Activated CD8-positive, alpha-beta memory T cell treated with anti-CD3 and anti-CD28 coated beads, Interleukin-2, amount 50 U/mL, for 48 hours (primary cell): ENCODE measurements at places on chromosomes 16 and 17.

- DNase-seq: peak; percentile 51
These were observed 9.9 kb downstream of the TSPOAP1 start for GRCh38 chr17:58318627-58319172.

GRCh38 chr17:76139801-76140660, 1.0 kb downstream of the FOXJ1 start:
- DNase-seq: peak; percentile 72

DNA sequence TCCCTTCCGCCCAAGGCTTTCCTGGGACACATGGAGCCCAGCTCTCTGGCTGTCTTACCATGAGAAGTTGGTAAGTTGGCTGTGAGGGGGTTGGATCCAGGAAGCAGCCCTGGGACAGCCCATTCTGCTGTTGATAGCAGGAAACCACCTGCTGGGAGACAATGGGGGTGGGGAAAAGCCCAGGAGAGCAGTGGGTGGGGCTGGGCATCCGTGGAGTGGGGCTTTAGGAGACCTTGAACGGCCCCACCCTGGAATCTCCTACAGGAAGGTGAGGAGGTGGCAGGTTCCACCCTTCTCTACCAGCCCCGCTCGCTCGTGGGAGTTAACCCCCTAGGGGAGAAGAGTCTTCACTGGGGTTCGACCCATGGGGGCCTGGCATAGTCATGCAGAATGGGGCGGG, 5.8 kb downstream of the TMEM92 start:
- DNase-seq: no peak

GRCh38 chr16:66395806-66396555, 29.5 kb downstream of the CDH5 start:
- DNase-seq: peak; percentile 25

DNA sequence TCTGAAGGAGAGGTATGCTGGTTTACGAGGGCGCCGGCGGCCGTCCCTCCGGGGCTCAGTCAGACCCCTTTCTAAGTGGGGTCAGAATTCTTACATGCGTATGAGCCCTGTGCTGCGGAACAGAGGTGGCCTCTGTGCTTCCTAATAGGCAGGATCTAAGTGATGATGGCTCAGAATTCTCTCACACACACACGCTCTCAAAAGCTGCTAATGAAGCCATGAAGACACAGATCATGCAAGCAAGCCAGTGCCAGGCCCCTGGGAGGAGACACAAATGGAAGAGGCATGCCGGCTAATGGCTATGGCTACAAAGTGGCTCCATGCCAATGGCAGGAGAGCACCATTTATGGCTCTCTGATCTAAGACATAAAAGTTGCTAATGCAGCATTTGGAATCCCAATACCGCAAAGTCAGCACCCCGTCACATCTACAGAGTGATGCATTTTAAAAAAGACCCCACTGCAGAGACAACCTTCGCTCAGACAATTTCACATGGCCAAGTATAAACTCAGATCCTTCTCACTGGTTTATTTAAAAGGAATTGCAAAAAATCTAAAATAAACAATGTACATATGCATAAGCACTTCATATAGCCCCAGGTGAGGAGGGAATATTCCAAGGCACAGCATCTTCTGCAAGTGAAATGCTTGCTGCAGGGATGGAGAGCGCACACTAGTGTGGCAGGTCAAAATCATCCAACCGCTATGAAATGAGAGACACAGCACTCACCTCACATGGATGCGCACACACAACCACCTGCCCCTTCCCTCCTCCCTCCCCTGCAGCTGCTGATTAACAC, 24.5 kb downstream of the NPLOC4 start:
- no peak for DNase-seq
